Activated naive CD8-positive, alpha-beta T cell treated with anti-CD3 and anti-CD28 coated beads, Interleukin-2, amount 50 U/mL, for 16 hours (primary cell): ENCODE measurements at places on chromosomes 13 and 19.

DNA sequence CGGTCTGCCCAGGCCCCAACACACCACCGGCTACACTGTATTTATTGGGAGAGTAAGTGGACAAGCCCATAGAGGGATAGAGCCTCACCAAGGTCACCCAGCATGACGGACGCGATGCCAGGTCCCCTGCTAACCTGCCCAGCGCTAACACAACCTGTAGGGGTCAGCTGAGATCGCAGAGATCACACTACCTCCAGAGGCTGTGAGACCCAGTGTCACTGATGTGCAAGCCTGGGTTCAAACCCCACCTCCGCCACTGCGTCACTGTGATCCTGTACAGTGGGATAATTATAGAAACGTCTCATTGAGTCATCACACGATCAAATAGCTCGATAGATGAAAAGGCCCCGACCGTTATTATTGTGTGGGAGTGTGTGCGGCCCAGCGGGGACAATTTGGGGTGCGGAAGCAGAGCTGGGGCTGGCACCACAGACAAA is 10.6 kb upstream of the TLE2 start:
- DNase-seq = no peak

- DNase-seq = no peak
Measured at GRCh38 chr19:11373885-11374432, 507 bp upstream of the SWSAP1 start.

GRCh38 chr13:112331675-112332074 is 44.5 kb upstream of the SPACA7 start:
- no peak for DNase-seq

DNA sequence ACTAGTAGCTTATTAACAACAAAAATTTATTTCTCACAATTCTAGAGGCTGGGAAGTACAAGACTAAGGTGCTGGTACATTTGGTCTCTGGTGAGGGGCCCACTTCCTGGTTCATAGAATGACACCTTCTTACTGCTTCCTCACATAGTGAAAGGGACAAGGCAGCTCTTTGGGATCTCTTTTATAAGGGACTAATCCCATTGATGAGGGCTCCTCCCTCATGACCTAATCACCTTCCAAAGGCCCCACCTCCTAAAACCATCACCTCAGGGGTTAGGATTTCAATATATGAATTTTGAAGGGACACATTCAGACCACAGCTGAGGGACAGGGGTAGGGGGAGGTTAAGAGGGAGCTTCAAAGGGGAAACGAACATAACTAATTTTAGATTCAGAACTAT is 20.3 kb downstream of the SPART start:
- no peak for DNase-seq

- no peak for DNase-seq
Measured at GRCh38 chr13:52001120-52001731, 10.0 kb downstream of the ATP7B start.

GRCh38 chr13:79457948-79458347 is 23.0 kb upstream of the NDFIP2 start:
- DNase-seq = no peak

DNA sequence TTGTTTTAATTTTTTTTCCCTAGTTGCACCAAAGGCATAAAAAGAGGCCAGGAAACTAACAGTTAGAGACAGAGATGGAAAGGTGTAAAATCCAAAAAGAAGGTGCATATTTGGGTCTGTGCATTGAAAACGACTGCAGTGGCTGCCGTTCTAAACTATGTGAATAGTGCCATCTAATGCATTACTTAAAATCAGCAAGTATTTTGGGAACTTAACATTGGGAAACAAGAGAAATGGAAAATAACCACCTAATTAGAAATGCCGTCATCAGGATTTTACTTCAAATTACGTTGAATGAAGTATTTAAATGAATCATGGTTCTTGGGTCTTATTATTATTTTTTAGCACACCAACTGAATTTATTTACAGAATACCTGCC is 189.5 kb upstream of the MIR17HG start:
- no peak for DNase-seq

DNA sequence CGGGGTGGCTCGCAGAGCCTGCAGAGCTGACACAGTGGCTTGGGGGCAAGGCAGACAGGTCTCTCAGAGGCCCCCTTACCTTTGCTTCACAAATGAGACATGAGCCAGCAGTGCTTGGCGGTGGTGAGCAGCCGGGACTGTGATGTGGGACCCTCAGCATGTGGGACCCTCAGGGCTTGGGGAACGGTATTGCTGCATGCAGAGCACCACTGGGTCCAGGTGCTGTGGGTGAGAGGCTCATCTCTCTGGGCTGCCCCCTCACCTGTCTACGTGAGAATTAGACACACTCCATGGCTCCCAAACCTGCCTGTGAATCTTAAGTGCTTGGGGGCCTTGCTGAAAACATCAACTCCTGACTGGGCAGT is 106.6 kb downstream of the COL4A2 start:
- no peak for DNase-seq

DNA sequence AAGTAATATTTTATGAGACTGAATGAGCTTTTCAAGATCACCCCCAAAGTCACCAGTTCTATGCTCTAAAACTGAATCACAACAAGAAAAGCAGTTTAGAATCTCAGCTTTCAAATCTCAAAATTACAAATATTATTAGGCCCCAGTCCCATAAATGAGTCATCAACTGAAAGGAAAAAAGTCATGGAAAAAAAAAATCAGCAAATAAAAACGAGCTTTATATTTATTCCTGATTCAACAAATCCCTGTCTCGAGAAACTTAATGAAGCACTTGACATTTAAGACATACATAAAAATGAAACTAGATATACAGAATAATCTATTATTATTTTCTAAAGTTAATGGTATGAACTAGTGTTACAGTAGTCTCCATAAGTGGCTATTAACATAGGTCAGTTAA is 203.0 kb downstream of the DIAPH3 start:
- DNase-seq = no peak

DNA sequence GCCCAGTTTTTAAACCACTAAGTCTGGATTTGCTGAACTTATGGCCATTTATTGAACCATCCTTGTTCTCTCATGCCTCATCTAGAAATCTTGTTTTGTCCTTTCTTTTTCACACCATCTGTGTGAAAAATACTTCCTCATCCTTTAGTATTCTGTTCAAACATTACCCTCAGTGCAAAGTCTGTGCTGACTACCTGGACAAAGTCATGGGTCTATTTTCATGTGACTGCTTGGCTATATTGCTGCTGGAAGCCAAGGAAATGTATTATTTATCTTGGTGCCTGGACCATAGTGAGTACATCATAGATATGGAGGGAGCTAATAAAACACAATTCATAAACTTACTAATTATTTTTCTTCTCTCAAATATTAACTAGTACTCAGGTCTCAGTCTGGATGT is 312.5 kb downstream of the OXGR1 start:
- DNase-seq = no peak

DNA sequence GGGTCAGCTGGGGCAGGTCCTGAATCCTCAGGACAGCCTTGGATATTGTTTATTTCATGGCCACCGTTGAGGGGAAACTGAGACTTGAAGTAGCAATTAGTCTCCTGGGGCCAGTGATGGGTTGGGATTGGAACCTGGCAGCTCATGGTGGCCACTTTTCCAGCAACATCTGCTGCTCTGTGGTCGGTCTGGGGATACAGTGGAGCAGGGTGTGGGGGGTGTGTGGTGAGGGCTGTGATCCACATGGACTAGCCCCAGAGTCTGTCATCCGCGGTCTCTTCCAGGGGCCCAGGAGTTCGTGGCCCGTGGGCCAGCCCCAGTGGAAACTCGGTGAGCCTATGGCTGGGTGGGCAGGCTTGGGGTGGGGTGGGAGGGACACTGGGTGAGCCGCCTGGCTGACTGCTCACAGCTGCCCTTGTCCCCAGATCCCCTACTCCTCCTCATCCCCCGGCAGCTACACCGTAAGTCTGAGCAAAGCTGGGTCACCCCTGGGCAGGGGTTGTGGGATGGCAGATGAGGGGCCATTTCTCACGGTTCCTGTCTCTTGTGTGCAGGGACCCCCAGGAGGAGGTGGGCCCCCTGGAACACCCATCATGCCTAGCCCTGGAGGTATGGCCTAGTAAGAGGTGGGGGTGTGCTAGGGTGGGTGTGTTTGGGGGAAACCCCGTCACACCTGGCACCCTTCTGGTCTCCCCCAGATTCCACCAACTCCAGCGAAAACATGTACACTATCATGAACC is 5.5 kb downstream of the ISYNA1 start:
- DNase-seq = no peak

DNA sequence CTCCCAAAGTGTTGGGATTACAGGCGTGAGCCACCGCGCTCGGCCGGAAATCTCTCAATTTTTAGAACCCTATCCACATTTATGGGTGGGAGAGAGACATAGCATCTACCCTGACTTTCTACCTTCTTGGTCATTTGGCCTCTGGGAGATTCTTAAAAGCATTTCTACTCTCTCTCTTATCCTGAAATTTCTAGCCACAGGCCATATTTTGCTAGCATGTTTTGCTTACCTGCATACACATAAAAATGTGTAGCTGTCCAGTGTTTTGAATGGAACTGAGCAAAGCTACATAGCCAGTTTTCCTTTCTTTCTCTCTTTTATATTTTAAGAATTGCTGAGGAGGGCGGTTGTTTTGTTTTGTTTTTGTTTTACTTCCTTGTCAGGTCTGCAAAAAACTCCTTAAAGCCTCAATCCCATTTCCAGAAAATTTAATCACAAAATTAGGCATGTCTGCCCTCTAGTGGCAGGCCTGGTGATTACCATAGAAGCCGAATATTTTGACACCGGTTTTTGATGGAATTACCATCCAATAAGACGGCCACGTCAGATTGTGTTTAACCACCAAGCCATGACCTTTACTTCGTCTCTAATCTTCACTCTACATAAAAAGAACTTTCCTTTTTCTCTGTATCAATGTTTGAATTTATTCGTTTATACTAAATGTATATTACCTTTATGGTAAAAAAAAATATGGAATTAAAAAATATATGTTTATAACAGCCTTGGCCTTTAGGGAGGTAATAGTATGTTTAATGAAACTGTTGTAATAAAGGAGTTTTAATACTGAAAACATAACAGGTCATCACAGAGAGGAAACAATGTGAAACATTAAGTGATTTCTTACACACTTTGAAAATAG is 34.4 kb upstream of the OXGR1 start:
- DNase-seq = no peak

DNA sequence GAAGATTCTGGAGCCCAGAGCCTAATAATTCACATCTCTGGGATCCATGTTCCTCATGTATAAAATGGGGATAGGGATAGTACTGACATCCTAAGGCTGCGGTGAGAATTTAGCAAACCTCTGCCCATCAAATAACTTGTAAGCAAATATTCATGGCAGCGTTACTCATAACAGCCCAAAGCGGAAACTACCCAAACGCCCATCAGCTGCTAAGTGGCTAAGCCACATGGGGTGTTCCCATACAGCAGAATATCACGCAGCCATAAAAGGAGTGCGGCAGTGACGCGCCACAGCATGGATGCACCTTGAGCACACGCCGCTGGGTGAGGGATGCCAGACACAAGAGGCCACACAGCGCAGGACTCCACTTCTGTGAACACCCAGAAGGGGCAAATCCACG is 19.7 kb downstream of the VRK3 start:
- no peak for DNase-seq

DNA sequence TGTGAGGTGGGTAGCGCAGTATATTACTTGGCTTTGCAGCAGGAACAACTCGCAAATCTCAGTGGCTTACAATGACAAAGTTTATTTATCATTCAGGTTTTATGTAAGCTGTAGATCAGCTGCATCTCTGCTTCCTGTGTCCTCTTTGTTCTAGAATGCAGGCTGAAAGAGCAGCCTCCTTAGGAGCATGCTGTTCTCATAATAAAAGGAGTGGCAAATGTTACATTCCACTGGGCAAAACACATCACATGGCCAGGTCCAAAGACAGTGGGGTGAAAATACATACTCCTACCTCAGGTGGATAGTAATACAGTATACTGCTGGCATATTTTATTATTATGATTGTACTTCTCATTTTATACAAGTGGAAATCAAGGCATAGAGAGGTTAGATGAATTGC is 1.2 kb upstream of the CSNK1A1L start:
- no peak for DNase-seq

DNA sequence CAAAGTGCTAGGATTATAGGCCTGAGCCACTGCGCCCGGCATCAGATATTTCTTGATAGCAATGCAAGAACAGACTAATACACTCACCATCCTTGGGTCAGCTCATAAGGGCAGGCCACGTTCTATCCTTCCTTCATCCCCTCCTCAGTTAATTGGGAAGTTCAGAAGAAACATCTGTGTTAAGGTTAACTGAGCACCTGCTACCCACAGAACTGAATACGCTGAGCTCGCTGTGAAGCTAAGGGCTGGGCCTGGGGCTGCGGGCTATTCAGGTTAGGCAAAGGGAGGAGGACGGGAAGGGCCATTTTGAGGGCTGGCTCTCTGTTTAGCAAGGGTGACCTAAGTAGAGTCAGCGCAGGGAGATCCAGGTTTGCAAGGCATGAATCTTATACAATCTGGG is 43.0 kb upstream of the UQCRFS1 start:
- no peak for DNase-seq

DNA sequence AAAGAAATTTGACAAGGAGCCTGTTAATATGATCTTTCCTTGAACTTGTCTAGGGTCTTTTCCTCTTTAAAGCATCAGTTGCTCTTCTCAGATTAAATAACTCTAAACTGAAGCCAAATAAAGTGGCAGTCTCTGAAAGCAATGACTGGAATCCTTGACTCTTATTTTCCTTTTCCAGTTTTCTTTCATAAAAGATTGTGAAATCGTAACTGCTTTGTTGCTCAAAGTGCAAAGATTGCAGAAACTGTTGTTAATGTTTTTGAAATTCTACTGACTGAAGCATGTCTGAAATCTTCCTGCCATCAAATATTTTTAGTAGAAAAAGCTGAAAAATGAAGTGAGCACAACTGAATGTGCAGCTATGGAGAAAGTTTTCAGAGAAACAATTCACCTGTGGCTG is 1.9 kb downstream of the NHLRC3 start:
- no peak for DNase-seq

DNA sequence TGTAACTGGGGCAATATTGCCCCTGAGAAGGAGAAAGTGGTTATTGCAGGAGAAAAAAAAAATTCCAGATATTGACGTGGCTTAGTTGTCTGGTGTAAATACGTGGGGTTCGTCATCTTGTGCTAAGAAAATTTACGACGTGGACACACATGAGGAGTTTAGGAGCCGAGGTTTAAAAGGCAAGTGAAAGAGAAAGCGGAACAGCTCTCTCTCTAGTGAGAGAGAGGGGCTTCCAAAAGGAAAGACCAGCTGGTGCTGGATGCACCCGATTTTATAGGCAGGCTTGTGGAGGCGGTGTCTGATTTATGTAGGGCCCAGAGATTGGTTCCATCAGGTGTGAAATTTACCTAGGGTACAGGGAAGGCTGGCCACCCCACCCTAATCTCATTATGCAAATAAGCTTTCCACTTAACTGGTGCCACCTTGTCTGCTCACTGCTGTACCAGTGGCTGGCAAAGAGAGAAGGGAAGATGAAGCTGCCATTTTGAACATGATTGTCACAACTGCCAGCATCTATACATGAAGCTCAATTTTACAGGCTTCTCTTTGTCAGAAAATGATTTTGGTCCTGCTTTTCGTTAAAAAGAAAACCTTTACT is 845.1 kb downstream of the DACH1 start:
- DNase-seq = no peak
